ENCODE measurements at places on chromosomes 2 and 18.
A peak's percentile ranks its signal among the peaks of the same experiment; 100 is the strongest.

DNA sequence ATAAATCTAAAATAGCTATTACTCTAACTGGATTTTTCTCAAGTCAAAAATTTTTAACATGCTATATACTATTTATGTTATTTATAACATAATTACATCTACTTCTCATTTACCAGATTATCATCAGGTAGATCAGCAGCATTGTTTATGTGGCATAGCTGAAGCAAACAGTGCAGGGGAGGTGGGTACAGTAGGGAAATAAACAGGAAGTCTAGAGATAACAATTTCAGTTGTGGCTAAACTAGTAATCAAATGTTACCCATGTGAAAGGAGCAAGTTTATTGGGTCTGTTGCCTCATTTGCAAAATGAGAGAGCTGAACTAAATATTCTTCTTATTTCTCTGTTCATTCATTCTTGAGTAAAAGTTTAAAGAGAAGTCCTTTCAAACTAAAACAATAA is 27.7 kb downstream of the GFPT1 start:
- no peak for DNase-seq

GRCh38 chr2:69789175-69789721 is 40.2 kb upstream of the GMCL1 start:
- no peak for DNase-seq

GRCh38 chr2:239300242-239300641 is 100.6 kb downstream of the HDAC4 start:
- no peak for DNase-seq

DNA sequence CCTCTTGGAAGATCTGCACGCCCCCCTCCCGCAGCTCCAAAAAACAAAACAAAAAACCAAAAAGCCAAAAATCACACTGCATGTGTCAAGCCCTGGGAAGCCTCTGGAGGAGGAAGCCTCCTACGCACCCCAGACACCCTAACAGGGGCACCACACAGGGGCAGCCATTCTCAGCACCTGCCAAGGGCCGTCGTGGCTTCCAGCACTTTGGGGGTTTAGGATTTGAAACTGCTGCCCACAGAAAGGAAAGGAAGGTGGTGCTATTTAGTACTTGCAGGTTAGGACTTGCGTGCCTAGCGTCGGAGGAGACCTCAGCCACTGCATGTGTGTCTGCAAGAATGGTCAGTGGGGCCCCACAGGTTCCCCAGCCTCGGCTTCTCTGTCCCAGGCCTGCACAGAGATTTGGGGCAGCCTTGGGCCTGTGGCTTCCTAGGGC is 419 bp upstream of the GPR55 start:
- no peak for DNase-seq

GRCh38 chr2:73730810-73731209 is 6.3 kb downstream of the TPRKB start:
- DNase-seq, result no peak

- no peak for DNase-seq
Measured at GRCh38 chr2:72395096-72395495, 247.4 kb upstream of the CYP26B1 start.

DNA sequence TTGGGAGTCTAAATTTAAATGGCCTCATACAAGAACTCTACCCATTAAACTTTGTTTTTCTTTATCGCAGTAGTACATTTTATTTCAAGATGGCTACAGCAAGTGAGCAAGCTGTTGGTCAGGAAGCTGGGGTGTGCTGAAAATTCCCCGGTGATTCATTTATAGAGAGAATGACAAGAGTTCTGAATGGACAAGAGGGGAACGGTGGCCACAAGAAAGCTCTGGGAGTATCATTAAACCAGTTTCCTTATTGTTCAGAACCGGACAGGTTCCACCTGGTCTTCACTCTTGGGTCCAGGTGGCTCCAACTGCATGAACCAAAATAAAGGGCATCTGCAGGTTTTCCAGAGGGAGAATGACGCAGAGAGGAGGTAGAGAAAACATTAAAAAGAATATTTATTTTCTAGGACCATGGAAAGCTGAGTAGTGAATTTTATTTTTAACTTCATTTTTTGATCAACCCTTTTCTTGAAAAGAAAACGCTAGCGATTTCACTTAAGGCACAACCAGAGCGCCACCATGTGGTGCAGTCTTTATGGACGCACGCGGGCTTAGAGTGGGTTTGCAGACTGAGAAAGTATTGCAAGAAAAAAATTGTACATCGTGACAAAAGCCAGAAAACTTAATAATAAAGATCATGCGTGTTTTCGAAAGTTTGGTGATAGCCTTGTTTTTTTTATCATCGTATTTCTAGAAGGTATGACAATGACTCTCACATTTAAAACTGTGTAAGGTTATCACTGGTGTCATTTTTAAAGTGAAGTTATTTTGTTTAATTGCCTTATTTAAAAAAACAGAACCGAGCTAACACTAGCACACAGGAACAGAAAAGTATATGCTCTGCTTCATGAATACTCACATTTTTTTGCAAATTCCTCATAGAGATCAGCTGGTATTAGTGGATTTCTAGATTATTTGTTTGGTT is 97.9 kb upstream of the NOL4 start:
- DNase-seq, result no peak

DNA sequence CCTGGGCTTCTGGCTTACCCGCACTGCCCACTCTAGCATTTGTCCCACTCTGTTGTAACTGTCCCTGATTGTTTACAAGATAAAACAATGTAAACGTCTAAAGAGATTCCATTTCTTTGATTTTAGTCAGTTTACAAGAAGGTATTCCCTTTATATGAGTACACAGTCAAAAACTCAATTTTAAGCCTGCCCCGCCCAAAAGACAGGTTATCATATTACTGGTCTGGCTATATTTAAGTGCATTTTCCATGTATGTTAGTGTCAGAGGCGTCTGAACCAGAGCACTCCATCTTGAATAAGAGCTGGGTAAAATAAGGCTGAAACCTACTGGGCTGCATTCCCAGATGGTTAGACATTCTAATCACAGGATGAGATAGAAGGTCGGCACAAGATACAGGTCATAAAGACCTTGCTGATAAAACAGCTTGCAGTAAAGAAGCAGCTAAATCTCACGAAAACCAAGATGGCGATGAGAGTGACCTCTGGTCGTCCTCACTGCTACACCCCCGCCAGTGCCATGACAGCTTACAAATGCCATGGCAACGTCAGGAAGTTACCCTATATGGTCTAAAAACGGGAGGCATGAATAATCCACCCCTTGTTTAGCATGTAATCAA is 15.0 kb downstream of the GPR45 start:
- DNase-seq, result no peak

DNA sequence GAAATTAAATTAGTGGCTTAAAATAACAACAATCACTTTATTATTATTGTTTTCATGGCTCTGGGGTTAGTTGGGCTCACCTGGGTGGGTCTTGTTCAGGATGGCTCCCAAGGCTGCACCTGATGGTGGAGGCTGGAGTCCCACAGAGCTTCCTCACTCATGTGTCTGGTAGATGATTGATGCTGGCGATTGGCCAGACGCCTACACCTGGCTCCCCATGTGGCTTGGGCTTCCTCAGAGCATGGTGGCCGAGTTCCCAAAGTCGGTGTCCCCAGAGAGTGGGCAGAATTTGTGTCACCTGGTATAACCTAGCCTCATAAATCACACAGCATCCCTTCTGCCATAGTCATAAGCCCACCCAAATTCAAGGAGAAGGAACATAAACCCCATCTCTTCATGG is 18.2 kb downstream of the DBI start:
- DNase-seq, result no peak

DNA sequence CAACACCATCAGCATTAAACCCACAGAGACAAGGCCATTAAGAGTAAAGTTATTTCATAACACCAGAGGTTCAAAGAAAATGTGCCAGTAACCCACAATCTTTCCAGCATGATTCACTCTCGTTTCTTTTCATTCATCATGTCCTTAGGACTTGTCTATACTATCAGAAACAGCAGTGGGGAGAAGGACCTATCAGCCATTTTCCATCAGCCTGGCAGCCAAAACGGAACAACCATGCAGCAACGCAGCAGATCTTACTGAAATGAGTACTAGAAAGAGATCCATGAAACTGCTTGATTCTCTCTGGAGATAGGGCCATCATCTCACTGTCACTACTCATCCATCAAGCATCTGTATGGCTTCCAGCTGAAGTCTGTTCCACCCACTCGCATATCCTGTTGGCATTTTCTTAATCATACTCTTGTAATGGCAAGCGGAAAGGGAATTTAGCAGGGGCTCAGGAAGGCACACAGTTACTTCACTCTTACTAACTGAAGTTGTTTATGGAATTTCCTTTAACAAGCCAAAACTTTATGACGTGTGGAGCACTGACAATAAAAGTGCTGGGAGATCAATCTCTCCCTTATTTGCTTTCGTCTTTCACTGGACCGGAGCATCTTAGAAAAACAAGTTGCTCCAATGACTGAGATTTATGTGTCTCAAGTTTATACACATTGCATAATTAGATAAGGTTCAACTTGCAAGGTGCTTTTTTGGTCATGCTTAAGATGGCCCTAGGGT is 69.7 kb downstream of the EPHA4 start:
- DNase-seq, result no peak

- DNase-seq, result no peak
Measured at GRCh38 chr2:199933466-199933865, 21.8 kb downstream of the TYW5 start.

- DNase-seq, result no peak
Measured at GRCh38 chr2:134148843-134149472, 104.9 kb upstream of the MGAT5 start.

- no peak for DNase-seq
Measured at GRCh38 chr2:215082446-215082845, 56.0 kb downstream of the ABCA12 start.

GRCh38 chr2:199806179-199806578 is 44.8 kb downstream of the FTCDNL1 start:
- no peak for DNase-seq

DNA sequence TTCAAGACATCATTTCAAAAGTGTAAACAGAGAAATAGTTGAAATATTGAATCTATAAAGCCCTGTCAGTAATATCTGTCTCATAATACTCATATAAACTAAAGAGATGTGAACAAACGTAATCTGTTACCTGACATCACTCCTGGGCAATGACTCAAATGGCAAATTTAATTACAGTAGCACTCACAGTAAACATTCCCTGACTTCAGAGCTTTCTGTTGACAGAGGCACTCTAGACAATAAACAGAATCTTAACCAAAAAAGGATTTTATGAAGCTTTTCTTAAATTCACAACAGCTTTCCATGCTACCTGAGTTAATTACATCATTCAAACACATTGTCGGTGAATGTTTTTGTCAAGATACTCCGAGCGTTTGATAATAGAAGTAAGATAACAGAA is 128.1 kb upstream of the PDE1A start:
- DNase-seq, result no peak

DNA sequence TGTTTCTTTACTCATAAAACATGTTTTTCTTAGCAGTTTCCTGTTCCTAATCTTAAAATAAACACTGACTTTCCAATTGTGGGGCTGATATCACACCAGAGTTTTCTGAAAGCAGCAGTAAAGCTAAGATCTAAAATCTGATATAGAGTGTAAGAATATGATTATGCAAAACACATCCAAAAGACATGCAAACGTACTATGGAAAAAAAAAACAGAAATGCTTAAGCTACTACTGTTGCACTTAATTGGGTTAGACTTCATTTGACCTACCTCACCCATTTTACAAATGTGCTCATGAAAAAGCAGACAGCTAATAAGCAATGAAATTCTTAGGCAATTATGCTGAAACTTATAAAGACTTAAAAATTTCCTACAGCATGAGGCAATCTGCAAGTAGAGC is 10.5 kb downstream of the CYTIP start:
- DNase-seq, result peak; percentile 53

DNA sequence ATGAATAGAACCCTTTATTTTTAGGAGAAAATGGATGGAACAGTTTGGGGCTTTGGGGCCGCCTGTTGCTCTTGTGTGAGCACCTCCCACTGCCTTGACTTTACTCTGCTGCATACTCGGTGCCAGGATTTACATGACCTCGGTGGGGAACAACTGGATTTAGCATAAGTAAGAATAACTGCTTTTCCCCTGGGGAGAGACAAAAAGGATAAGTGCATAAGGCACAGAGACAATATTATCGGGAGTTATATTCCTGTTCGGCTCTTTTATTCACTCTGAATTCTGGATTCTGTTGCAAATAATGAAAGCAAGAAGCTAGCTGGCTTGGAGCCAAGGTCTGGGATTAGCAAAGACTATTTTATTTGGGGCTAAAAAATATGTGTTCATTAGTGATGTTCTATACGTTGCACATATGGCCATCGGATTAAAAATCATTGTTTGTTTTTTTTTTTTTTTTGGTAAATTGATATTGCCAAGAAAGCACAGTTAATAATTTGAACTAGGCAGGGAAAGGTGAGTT is 69.8 kb downstream of the CYBRD1 start:
- no peak for DNase-seq

DNA sequence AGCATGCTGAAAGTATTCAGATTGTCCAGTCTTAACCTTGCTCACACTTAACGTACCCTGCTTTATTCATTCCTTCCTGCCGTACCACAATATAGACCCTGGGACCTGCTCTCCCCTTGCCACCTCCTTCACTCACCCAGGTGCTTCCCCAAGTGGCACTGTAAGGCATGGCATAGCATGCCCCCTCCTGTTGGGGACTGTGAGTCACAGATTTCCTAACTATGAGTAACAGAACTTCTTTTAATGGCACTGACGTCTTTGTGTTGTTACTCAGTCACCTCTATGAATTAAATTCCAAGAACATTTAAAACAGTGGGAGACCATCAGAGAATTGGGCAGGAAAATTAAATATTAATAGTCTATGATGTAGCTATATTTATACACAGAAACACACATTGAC is 117.2 kb downstream of the CTNNA2 start:
- no peak for DNase-seq

DNA sequence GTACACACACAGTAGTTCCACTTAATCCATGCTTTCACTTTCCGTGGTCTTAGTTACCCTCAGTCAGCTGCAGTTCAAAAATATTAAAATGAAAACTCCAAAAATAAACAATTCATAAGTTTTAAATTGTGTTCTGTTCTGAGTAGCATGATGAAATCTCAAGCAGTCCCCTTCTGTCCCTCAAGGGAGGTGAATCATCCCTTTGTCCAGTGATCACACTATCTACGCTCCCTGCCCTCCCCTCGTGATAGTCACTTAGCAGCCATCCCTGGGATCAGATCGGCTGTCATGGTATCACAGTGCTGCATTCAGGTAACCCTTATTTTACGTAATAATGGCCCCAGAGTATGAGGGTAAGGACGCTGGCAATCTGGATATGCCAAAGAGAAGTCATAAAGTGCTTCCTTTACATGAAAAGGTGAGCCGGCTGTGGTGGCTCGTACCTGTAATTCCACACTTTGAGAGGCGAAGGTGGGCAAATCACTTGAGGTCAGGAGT is 5.8 kb upstream of the RTN4 start:
- no peak for DNase-seq

Measured in CD4-positive, alpha-beta T cell treated with Interleukin-4 for 1 hour (primary cell).